ENCODE measurements at places on chromosomes 7 and 10.

- no peak for DNase-seq
These were observed 95.9 kb downstream of the FANK1 start for GRCh38 chr10:125992254-125992653.

- DNase-seq: no peak
These were observed 1.6 kb downstream of the AIFM2 start for GRCh38 chr10:70130878-70131559.

DNA sequence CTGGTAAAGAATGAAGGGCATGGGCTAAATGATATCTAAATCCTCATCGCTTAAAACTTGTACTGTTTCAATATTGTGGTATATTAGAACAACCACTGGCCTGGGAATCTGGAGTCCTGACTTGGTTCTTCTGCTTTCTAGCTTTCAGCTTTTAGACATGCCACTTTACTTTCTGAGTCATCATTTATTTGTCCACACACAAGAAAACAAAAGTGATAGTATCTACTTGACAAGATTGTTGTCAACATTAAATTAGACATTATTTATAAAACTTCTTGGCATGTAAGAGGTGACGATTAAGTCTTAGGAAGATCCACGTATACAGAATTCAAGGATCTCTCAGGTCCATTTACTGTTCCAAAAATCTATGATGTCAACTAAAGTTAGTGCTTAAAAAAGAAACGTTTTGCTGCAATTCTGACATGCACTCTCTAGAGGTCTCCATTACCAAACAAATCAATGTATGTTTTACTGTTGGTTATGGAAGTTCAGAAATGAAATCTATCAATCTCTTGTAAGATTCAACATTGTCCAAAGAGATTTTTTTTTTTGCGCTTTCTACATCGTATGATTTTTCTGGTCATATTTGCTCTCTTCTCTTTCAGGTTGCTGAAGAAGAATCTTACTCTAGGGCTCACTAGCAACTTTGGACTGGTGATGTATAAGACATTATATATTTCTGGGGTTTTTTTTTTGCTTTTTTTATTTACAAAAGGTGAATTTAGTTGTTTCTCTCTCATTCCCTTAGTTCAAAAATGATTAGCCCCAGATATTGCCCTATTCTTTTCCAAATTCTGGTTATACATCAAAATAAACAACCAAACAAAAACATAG, 53.6 kb upstream of the DYNC1I1 start:
- DNase-seq: no peak

DNA sequence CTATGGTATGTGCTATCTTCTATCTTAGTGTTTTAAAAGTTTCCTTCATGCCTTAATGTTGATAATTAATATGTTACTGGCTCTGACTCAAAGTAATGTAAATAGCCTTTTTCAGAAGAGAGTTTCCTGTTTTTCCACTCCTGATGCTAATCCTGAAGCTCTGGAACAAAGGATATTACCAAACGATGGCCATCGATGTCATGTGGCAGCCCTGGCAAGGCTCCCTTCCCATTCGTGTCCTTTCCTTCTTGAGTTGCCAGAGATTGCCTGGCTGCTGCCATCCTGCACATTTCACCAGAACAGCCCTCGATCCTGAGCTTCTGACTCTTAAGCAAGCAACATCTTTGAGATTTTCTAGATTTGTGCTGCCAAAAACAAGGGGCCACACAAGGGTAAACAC, 46.0 kb downstream of the RNF133 start:
- no peak for DNase-seq

GRCh38 chr7:114740095-114740494, 181.8 kb upstream of the MDFIC start:
- no peak for DNase-seq

DNA sequence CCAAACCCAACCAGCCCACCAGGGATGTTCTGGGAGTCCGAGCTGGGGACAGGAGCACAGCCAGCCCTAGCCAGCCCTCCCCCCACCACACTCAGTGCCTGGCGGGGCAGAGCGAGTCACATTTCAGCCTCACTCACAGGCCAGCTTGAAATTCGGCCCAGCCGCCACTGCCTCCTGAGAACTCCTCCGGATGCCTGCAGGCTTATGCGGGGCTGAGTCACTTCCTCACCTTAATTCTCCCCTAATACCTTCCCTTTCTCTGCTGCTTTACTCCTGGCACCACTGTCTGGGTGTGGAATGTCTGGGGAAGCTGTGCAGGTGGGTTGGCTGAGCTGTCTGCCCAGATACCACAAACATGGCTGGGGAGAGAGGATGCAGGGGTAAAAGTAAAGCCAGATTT, 22.6 kb upstream of the DLG5 start:
- DNase-seq: no peak

DNA sequence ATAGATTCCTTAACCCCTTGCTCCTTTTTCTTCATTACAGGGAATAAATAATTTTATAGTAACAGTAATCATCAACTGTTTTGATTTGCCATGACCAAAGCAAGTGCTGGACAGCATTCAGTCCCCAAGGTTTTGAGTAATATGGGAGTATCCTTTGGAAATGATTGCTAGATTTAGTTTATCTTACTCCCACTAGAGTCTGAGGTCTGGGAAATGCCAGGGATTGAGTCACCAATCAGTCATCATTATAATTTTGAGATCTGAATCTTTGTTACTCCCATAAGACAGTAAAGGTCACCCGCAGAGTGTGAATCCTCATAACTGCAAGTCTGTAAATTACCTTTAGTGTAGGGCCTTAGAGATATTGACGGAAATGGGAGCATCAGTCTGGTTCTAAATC, 133.7 kb upstream of the SEMA3E start:
- DNase-seq: no peak

- no peak for DNase-seq
These were observed 214.2 kb upstream of the ADO start for GRCh38 chr10:62590306-62590705.

DNA sequence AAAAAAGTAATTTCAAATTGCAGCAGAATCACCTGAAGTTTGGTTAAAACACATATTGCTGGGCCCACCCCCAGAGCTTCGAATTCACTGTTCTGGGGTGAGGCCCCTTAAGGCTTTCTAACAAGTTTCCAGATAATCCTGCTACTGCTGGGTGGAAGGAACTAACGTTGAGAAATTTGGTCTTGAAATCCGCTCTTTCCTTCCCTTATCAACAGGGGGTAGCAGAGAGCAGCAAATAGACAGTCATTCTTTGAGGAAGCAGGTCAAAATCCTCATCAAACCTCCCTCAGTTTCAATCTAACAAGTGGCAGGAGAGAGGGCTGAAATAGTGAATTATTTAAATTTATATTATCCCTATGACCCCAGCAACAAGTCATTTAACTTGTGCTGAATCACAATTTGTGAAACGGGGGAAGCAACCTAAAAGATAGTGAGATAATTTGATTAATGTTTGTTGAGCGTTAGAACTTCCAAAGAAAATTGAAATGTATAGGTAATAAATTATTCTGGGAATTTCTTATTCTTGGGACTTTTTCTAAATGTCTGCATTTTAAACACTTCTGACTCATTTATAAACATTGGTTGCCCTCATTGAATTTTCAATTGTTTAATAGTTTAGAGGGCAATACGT, 21.7 kb upstream of the MALSU1 start:
- peak; percentile 76 for DNase-seq

DNA sequence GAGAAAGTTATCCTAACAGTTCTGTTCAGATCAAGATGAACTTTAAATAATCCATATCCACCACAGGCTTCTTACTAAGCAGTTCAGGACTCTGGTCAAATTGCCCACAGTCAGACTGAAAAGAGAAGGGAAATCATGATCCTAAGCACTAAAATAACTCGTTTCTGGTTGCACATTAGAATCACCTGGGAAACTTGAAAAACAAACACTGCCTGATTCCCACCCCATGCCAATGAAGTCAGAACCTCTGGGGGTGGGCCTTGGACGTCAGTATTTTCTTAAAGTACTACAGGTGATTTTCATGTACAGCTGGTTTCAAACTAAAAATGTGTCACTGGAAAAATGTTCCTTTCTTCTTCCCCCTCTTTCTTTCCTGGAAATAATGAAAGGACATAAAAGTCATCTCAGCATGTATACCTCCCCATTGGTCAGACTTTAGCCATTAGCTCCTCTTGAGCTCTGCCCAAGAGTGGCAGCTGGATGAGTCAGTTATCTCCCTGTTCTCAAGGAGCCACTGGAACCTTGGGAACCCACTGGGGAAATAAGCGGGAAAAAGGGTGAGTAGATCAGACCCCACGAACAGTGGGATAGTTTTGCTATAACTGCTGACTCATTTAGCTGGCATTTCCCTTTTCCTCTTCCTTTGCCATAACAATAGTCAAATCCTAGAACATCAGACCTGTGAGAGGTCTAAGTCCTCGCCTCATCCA, 75.3 kb upstream of the IL6 start:
- DNase-seq: no peak

DNA sequence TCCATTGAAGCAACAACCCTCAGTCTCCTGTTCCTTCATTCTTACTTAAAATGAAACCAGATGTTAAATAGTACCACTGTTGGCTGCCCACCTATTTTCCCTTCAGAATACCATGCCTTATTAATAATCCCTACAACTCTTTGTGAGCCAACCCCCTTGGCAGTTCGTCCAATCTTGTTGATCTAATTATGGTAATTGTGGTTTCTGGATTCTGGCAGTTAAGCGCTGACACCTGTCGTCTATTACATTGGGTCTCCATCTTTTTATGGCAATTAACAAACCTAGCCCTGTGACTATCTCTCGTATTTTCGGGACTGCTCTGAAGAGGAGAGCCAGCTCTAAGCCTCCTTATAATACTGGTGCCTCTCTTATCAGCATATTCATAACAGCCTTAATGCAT, 432.0 kb downstream of the ATRNL1 start:
- DNase-seq: no peak

DNA sequence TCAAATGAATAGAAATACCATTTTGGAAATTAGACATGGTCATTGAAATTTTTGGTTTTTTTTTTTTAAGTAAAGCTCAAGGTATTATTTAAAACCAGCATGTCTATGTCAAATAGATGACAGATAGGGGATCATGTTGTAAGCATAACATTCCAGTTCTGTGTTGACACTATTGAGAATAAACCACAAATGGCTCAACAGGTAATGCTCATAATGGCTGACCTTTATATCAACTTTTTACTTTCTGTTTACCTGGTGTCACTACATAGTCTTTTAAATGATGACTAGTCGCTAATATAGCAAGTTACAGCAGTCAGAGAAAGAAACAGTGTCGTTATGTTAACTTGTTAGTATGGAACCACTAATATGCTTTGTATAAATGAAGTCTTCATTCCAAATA, 616.0 kb downstream of the GATA3 start:
- DNase-seq: no peak

- DNase-seq: no peak
These were observed 148.0 kb downstream of the BICC1 start for GRCh38 chr10:58660575-58661255.

- DNase-seq: no peak
These were observed 99.0 kb downstream of the SPAG6 start for GRCh38 chr10:22444219-22444788.

DNA sequence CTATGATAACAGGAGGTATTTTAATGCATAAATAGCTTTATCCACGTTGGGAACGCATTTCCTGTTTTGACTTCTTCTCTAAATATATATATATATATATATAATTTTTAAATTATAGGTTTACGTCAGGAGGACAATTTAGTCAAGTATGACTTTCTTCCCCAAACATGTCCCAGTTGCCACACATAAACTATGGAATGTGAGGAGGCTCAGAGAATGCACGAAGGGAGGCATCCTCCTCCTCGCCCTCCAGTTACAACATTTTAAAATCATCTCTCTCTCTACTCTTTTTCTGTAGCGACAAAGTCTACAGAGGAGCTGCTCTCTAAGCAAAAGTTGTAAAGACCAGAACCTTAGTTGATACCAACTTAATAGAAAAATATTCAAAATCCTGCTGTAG, 106.9 kb upstream of the LYZL1 start:
- no peak for DNase-seq

DNA sequence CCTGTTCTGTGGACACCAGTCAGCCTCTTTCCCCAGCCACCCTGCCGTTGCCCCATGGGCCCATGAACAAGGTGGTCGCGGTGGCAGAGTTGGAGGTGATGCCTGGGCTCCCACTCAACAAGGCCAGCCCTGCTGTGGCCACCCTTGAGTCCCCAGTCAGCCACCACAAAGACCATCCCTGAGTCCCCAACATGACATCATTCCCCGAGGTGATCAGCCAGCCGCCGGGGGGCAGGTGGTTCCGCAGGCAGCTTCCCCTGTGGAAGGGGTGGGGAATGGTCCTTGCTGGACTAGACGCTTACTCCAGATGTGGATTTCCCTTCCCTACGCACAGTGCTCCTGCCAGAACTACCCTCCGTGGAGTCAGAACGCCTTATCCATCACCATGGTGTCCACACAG, 271.7 kb downstream of the PTPRN2 start:
- DNase-seq: no peak

- DNase-seq: no peak
These were observed 3.7 kb downstream of the SAMD8 start for GRCh38 chr10:75115137-75115536.

GRCh38 chr10:11329062-11329673, 282.3 kb downstream of the USP6NL start:
- DNase-seq: no peak

GRCh38 chr10:7192831-7193361, 217.9 kb downstream of the SFMBT2 start:
- DNase-seq: no peak

DNA sequence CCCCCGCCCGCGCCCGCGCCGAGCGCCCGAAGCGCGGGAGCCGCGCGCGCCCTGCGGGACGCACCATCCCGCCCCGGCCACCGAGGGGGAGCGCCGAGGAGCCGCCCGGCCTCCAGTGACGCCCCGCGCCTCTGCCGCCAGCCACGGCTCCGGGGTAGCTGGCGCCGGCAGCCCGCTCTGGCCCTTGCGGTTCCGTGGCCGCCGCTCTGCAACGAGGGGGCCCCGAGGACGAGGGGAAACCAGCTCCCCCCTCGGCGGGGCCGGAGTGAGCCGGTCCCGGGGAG, at the start of gene PAXIP1:
TSS of gene PAXIP1 (minus strand) at position 33 of the 284 bp plus-strand sequence. CDS start 195 bp downstream, outside the sequence.
- DNase-seq: peak; percentile 45

DNA sequence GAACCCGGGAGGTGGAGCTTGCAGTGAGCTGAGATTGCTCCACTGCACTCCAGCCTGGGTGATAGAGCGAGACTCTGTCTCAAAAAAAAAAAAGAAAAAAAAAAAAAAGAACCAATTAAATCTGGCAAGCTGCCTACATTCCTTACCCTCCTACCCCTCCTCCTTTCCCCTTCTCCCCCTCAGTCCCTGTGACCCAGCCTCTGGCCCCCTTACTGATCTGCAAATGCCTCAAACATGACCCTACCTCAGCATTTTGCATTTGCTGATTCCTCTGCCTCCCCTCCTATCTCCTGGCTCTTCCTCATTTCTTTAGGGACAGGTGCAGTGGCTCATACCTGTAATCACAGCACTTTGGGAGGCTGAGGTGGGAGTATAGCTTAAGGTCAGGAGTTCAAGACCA, 19.3 kb downstream of the CDHR3 start:
- no peak for DNase-seq

GRCh38 chr7:92292981-92293380, 47.2 kb downstream of the ANKIB1 start:
- DNase-seq: no peak

- DNase-seq: no peak
These were observed 63.3 kb downstream of the GSAP start for GRCh38 chr7:77352665-77353406.

Data from HL-60 (cell line).